ENCODE measurements at places on chromosomes 12 and 14.
A peak's percentile ranks its signal among the peaks of the same experiment; 100 is the strongest.

DNA sequence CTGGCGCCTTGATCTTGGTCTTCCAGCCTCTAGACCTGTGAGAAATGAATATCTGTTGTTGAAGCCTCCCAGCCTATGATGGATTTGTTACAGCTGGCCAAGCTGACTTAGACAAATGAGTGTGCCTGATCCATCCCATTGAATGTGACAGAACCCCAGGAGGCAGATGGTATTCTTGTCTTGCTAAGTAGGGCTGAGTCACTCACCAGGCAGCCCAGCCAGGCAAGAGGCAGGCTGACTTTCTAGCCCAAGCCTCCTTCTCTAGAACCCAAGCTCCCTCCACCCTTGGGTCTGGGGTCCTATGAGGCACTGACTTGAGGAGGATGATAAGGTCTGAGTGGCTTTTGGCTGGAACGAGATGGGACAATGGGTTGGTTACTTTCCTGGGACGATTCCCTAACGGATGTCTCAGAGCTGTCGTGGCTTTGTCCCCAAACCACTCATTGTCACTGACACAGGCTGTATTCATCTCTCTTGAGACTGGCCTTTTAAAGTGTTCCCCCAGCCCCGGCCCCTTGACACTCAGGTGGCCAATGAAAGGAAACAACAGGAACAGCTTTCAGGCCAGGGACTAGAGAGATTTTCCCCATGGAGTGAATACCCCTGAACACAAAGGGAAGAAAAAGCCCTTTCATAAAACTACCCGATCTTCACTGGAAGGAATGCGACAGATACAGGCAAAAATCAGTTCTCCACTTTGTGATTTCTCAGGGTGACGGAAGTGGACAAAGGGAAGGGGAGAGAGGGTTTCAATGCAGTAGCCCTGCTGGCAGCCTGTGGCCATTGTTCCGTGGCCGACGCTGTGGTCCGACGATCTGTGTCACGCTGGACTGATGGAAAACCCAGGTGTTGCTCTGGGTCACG lies 264.2 kb downstream of the AACS start:
- no peak for DNase-seq

DNA sequence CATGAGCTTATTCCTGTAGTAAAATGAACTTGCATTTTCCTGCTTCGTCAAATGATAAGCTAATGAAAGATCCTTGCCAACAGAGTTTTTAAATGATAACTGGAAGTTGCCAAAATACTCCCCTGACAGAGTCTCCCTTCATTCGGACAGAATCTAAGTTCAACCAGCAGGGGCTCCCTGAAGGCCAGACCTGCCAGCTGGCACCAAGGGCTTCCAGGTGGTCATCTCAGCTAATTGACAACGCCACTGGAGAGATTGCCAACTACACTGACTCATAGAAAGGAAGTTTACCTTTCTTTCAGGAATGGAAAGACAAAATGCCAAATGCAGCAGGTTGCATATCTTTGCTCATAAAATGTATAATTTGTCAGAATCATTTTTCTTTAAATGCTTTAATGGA lies 462.8 kb downstream of the GXYLT1 start:
- DNase-seq = no peak

GRCh38 chr12:21831791-21832344 lies 57.4 kb upstream of the KCNJ8 start:
- DNase-seq = no peak

DNA sequence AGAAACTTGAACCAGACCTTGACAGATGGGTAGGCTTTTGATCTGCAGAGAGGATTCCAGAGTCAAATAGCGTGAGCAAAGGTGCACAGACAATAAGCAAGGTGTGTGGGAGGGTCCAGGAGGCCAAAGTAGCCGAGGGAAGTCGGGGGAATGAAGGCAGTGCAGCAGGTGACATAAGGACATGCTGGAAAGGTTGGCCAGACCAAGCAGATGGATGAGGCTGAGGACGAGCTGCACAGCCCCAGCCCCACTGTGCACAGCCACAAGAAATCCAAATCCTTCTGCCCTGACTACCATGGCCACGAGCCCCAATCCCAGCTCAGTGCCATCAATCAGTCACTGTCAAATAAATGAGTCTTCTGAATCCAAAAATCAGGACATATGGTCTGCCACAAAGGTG lies 5.4 kb downstream of the TTC7B start:
- DNase-seq = no peak

GRCh38 chr12:29634057-29634456 lies 136.6 kb upstream of the OVCH1 start:
- DNase-seq = no peak

DNA sequence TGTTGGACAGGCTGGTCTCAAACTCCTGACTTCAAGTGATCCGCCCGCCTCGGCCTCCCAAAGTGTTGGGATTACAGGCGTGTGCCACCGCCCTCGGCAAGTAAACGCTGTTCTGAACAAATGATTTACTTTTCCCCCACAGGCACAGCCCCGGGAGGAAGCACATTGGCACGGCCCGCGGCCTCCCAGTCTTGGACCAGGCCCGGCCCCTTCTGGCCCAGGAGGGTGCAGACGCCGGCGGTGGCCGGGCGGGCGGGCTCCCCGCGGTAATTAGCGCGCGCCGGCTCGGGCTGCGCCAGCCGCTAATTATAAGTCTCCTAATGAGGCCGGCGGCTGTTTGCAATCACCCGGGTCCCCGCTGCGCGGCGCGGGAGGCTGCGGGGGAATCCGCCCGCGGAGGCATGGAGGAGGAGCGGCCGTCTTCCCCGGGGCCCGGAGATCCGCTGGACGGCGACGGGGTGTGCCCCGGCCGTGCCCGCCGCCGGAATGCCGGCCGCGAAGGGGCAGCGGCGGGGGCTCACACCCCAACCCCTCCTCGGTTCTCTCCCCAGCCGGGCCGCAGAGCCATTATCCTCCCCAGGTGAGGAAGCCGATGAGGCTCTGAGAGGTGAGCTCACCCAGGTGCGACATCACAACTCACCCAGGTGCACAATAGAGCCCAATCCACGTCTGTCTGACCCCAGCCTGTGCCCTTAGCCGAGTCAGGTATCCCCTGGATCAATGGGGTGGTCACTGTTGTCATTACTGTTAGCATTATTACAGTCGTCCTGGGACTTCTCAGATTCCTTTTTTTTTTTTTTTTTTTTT lies 3.3 kb upstream of the POP5 start:
- peak; percentile 36 for DNase-seq

DNA sequence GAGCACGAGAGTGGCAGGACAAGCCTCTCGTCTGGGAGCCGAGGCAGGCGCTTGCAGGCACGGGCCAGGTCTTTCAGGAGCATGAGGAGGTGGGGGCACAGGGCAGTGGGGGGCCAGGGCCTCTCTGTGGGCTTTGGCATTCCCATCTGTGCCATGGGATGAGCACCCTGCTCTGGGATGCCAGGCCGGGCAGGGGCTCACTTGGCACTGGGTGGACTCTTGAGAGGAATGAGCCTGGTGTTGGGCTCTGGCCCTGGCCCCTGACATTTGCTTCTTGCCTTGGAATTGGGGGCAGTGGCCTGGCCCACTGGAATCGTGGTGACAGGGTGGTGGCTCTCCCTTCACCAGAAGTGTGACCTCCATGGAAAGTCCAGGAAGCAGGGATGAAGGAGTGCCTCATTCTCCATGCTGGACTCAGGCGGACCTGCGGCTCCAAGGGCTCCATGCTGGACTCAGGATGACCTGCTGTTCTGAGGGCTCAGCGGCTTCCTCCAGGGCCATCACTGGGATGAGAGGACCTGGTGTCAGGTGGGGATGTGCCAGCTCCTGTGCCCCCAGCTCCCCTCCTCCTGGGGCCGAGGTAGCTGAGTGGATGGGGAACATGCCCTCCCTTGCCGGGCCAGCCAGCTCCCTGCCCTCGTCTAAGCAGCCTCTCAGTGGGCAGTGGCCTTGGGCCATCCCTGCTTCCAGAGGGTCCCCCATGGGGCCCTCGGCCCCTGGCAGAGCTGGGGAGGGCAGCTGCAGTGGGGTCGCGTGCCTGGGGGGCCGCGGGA lies 220.3 kb downstream of the KIF26A start:
- DNase-seq = no peak

GRCh38 chr14:82379291-82379690 lies 845.6 kb upstream of the SEL1L start:
- DNase-seq = no peak

Measured in activated CD8-positive, alpha-beta memory T cell treated with anti-CD3 and anti-CD28 coated beads for 1 hour (primary cell).